ENCODE measurements at places on chromosomes 2 and 18. TPM values are rescaled to one million over a fixed set of nuclear protein-coding genes. Genes with fewer than 3 reads are reported as not detected.

The PCARE gene
- total RNA-seq: not detected

DNA sequence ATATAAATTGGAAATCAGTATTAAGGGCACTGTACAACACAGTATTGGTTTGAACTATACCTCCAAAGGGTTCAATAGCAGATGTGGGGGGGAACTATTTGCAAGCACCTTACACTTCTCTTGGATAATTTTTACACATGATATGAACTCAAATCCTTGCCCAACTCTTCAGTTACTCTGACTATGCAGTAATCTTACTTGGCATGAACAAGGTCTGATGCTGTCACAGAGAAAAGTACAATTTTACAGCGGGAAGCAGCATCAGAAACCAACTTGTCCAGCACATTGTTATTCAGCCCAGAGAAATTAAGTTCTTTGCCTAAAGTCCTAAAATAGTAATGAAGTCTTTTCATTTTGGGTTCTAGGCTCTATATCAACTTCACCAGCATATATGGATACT is 98.2 kb downstream of the ZNF521 start:
- no peak for DNase-seq

DNA sequence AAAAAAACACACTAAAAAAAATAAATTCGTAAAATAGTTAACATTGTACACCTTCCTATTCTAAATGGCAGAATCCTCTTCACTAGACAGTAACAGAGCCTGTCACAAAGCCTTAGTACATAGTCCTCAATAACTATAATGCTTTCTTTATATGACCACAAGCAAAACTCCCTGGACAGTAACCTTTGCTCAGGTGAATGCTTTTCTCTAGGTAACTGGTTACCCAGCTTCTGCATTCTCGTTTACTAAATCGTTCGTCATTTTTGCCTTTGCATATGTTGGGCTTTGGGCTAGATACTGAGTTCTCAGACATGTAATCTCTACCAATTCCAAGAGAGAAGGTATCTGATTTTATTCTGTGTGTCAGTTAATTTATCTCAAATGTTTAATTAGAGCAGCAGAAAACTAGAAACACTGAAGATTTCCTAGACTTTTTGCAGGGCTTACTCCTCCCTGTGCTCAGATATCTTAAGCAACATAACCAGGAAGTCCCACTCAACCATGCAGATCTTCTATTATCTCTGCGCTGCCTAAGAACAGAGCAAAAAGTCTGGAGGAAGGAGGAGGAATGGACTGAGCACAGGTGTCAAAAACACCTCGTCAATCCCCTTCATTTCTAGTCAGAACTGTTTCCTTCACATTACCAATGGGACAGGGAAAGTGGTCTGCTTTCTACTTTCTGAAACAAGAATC is 247.7 kb downstream of the SOCS6 start:
- no peak for DNase-seq

GRCh38 chr2:239095460-239096081 is 247.7 kb downstream of the TWIST2 start:
- DNase-seq: no peak
